ENCODE measurements at places on chromosomes 12 and 14. TPM values are rescaled to one million over a fixed set of nuclear protein-coding genes. Genes with fewer than 3 reads are reported as not detected.
A peak's percentile ranks its signal among the peaks of the same experiment; 100 is the strongest.

The FGF23 gene
- not detected for total RNA-seq

- no peaks in the 10 kb centered on the region for H3K4me1 ChIP-seq
- H3K36me3 ChIP-seq = peaks cover 9% of the 10 kb centered on the region
- no peaks in the 10 kb centered on the region for H3K27me3 ChIP-seq
- no peak overlapping the region for H3K27ac ChIP-seq
Measured at GRCh38 chr12:68771223-68771925, 25.4 kb downstream of the SLC35E3 start.

GRCh38 chr14:93368996-93369712 is 22.2 kb downstream of the COX8C start:
- H3K27ac ChIP-seq = no peak overlapping the region
- no peak for DNase-seq
- no peaks in the 10 kb centered on the region for H3K27me3 ChIP-seq
- no peaks in the 10 kb centered on the region for H3K36me3 ChIP-seq

DNA sequence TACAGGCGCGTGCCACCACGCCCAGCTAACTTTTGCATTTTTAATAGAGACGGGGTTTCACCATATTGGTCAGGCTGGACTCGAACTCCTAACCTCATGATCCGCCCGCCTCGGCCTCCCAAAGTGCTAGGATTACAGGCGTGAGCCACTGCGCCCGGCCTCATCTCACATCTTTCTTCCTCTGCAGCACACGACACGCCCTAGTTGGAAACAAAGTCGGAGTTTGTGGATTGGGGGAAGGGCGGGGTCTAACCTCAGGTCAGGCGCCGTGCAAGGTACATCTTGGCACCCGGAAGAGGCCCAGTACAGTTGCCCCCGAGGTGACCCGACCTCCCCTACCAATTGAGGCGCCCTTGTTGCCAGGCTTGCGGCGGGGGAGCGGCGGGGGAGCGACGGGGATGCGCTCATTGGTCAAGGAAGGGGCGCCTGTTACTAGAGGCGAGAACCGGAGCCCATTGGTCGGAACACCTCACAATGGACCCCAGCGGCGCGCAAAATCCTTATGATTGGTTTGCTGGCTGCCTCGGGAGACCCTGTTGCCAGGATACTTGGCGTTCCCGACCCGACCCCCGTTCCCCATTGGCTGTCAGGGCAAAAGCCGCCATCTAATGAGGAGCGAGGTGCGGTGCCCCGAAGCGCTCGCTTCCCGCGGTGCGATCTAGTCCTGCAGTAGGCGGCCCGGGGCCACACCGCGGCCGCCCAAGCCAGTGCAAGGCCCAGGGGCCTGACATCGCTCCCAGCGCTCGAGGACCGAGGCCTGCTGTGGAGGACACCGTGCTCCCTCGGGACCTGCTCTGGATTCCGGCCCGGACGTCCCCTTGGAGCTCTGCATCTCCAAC is at the start of gene REC8:
Gene REC8, plus strand, starts transcription at position 659 of the 839 bp plus-strand sequence. CDS start 473 bp downstream, outside the sequence.
- no peaks in the 10 kb centered on the region for H3K27me3 ChIP-seq
- H3K4me1 ChIP-seq = peaks cover 11% of the 10 kb centered on the region
- peak; percentile 79 for DNase-seq
- no peak within 1 kb of the TSS for H3K27ac ChIP-seq

DNA sequence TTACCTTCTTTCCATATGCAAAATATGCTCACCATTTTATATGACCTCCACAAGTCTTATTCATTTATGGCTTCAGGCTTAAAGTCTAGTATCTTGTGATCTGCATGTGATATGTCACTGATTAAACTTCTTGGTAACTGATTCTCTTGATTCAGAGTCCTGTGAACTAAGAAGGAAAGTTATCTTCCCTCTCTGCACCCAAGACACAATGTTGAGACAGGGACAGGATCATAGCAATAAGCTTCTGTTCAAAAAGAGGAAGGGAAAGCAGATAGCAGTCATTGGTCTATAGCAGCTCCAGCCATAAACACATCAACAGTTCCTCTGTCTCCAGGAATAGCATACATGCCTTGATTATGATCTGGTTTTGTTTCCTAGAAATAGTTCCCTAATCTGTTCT is 103.1 kb downstream of the UNC79 start:
- DNase-seq = no peak
- H3K27ac ChIP-seq = no peak overlapping the region
- H3K36me3 ChIP-seq = no peaks in the 10 kb centered on the region
- no peak overlapping the region for H3K4me3 ChIP-seq

GRCh38 chr12:52082988-52083637 is 3.6 kb downstream of the SMIM41 start:
- peak overlapping the region; percentile 26 for H3K27ac ChIP-seq
- H3K36me3 ChIP-seq = peaks cover 11% of the 10 kb centered on the region
- DNase-seq = peak; percentile 69
- peaks cover 49% of the 10 kb centered on the region for H3K4me1 ChIP-seq

GRCh38 chr12:19440916-19441315 is 1.6 kb downstream of the AEBP2 start:
- no peak for DNase-seq
- peak overlapping the region; percentile 92 for H3K4me3 ChIP-seq
- H3K27ac ChIP-seq = peak overlapping the region; percentile 87
- H3K4me1 ChIP-seq = peaks cover 29% of the 10 kb centered on the region
- no peaks in the 10 kb centered on the region for H3K27me3 ChIP-seq
- no peaks in the 10 kb centered on the region for H3K36me3 ChIP-seq

- no peak overlapping the region for H3K27ac ChIP-seq
Measured at GRCh38 chr14:92601757-92602417, 88.3 kb downstream of the RIN3 start.

The RND1 gene
- 0.19 TPM for total RNA-seq

DNA sequence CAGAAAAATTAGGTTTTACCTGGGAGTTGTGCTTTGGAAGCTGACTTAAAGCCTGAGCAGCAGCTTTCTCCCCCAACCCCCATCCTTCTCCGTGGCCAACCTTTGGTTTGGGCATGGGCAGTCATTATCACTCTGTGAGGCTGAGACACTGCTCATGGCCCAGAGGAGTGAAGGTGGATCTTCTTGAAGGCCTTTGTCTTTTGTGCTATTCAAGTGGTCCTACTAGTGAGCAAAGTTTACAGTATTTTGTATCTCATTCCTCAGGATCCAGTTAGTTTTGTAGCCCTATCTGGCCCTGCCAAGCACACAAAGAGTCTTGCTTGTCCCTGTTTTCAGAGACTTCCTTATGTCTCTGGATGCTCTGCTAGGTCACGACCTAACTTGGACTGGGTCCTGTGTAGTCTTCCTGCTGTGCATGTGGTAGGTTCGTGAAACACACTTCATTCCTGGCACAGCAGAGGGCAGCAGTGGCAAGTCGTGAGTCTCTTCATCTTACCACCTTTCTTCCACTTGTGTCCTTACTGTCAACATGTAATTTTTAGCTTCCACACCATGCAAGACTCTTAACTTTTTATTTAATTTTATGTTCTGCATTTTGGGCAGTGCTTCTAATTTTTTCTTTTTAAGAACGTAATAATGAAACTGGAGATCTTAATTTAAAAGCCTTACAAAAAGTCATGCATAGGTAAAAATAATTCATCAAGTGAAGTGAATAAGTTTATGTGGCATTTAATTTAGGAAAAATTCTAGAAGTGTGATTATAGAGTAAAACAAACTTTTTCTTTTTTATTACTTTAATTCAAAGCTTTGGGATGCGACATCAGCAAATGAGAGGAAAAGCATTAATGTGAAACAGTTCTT is 53.7 kb downstream of the APAF1 start:
- no peak overlapping the region for H3K4me3 ChIP-seq
- peaks cover 50% of the 10 kb centered on the region for H3K36me3 ChIP-seq
- H3K4me1 ChIP-seq = no peaks in the 10 kb centered on the region
- no peaks in the 10 kb centered on the region for H3K27me3 ChIP-seq

DNA sequence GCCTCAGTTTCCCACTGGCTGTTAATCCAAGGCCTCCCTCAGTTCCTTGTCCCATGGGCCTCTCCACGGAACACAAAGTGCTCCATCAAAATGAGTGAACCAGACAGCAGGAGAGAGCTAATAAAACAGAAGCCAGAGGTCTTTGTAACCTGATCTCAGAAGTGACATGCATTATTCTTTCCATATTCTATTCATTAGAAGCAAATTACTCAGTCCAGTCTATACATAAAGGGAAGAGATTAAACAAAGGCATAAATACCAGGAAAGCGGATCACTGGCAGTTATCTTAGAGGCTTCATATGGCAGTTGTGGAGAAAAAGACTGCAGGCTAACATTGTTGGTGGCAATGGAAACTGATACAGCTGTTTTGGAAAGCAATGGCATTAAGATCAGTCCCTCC is 170.6 kb upstream of the GARIN6 start:
- no peak overlapping the region for H3K4me3 ChIP-seq
- H3K27ac ChIP-seq = no peak overlapping the region
- no peaks in the 10 kb centered on the region for H3K27me3 ChIP-seq
- DNase-seq = no peak
- no peaks in the 10 kb centered on the region for H3K4me1 ChIP-seq

DNA sequence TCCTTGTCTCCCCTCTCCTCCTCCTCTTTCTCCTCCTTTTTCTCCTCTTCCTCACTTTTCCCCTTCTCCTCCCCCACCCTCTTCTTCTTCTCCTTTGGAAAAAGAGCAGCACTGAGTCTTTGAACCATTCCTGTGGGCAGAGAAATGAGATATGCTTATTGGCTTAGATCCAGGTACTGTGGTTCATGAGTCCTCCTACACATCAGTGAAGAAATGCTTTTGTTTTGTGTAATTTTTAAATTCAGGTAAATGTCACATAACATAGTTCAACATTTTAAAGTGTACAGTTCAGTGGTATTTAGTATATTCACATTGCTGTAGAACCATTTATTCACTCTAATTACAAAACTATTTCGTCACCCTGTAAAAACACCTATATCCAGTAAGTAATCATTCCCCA is 402.1 kb downstream of the AACS start:
- no peak overlapping the region for H3K27ac ChIP-seq
- H3K4me1 ChIP-seq = no peaks in the 10 kb centered on the region
- no peak overlapping the region for H3K4me3 ChIP-seq
- H3K27me3 ChIP-seq = no peaks in the 10 kb centered on the region
- DNase-seq = no peak
- H3K36me3 ChIP-seq = no peaks in the 10 kb centered on the region

DNA sequence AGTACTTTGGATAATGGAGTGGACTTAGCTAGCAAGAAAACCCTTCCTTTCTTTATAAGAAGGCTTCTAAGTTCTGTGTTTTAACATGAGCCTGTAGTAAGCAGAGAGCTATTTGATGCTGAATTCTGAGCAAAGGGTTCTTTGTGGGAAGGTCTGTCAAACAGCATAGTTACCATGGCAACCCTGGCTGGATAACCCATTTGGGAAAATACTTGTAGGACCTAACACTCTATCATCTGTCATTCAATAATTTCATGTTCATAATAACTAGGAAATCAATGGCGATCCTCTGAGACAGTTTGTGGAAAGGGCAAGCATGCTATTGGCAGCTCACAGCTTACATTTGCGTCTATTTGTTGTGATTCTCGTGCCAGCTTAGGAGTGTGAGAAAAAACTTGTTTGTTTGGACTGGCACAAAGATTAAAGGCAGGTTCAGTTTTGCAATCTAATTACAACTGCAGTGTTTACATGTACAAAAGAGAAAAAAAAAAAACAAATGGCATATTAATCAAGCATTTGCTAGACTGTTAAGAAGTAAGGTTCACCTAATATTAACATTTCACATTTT is 219.2 kb downstream of the PDZRN4 start:
- no peak overlapping the region for H3K27ac ChIP-seq
- H3K27me3 ChIP-seq = no peaks in the 10 kb centered on the region
- no peak for DNase-seq
- H3K4me1 ChIP-seq = no peaks in the 10 kb centered on the region
- no peak overlapping the region for H3K4me3 ChIP-seq
- H3K36me3 ChIP-seq = no peaks in the 10 kb centered on the region

DNA sequence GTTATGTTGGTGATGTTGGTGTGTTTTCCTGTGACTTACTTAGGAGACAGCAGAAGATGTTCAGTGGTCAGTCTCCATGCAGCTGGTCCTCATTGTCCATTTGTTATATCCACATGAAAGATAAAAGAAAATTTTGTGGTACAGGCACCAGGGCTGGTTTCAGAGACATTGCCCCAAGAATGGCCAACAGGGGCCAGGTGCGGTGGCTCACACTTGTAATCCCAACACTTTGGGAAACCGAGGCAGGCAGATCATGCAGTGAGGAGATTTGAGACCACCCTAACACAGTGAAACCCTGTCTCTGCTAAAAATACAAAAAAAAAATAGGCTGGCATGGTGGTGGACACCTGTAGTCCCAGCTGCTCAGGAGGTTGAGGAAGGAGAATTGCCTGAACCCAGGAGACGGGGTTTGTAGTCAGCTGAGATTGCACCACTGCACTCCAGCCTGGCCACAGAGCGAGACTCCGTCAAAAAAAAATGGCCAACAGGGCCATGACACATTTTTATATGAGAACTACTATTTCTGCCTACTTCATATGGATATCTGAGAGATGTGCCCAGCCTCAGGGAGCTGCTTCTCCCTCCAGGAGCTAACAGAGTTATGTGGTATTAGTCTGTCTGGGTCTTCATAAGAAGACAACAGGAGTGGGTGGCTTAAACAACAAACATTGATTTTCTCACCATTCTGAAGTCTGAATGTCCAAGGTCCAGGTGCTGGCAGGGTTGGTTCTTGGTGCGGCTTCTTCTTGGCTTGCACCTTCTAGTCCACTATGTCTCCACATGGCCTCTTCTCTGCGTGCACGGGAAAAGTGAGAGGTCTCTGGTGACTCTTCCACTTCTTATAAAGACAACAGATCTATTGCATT is 821.7 kb downstream of the TMEM121 start:
- no peak overlapping the region for H3K4me3 ChIP-seq
- H3K4me1 ChIP-seq = no peaks in the 10 kb centered on the region
- H3K27ac ChIP-seq = no peak overlapping the region
- no peaks in the 10 kb centered on the region for H3K27me3 ChIP-seq
- no peak for DNase-seq

The TSPAN9 gene
- total RNA-seq = 8.0 TPM

- no peak overlapping the region for H3K27ac ChIP-seq
- H3K27me3 ChIP-seq = peaks cover 11% of the 10 kb centered on the region
- no peak for DNase-seq
- no peaks in the 10 kb centered on the region for H3K36me3 ChIP-seq
- H3K4me1 ChIP-seq = no peaks in the 10 kb centered on the region
- H3K4me3 ChIP-seq = no peak overlapping the region
Measured at GRCh38 chr12:51811203-51812202, 37.0 kb downstream of the FIGNL2 start.

The TTC6 gene
- not detected for total RNA-seq

- no peak for DNase-seq
- no peak overlapping the region for H3K4me3 ChIP-seq
- H3K36me3 ChIP-seq = no peaks in the 10 kb centered on the region
- H3K27me3 ChIP-seq = no peaks in the 10 kb centered on the region
- H3K27ac ChIP-seq = no peak overlapping the region
Measured at GRCh38 chr12:80553316-80553715, 109.3 kb downstream of the PTPRQ start.

DNA sequence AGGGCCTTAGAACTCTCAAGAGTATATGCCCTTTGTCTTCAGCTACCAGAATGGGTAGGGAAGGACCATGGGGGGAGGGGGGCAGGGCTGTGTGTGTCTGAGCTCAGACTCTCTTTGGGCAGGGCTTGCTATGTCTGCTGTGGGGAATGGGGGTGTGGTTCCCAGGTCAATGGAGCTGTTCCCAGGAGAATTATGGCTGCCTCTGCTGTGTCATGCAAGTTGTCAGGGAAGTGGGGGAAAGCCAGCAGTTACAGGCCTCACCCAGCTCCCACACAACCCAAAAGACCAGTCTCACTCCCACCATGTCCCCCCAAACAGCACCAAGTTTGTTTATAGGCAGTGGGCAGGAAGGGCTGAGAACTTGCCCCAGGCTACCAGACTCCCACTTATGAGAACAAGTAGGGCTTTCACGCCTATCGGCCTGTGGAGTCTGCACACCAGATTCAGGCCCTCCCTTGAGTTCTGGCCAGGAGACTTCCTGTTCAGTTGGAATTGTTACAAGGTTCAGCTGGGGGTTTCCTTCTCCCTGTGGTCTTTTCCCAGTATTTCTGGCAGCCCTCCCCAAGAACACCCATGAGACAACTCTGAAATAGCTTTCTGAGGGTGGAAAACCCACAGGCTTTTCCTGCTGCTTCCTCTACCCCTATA is 6.1 kb upstream of the SERPINA11 start:
- no peak overlapping the region for H3K4me3 ChIP-seq
- no peaks in the 10 kb centered on the region for H3K36me3 ChIP-seq
- no peak for DNase-seq

All from psoas muscle (tissue), 8 donors.